ENCODE measurements at places on chromosomes 1 and 21.

- DNase-seq = no peak
These were observed 5.3 kb downstream of the RXFP4 start for GRCh38 chr1:155946633-155947219.

GRCh38 chr1:193937308-193937707, 750.9 kb upstream of the B3GALT2 start:
- DNase-seq = no peak

DNA sequence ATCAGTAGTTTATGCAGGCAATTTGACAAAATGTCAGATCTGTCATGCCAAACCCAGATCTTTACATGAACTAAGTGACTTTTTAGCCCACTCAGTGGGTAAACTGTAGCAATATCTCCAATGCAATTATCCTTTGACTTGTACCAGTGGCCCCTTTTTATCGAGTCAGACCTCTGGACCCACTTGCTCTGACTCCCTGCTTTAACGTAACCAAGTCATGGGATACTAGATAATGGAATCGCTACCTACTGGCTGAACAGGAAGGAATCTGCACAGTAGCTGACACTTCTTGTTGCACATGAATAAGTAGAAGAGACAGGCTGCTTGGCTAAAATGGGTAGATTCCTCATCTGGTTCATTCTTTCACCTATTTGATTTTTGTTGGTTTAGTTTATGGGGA, 128.4 kb upstream of the LYPLAL1 start:
- no peak for DNase-seq

DNA sequence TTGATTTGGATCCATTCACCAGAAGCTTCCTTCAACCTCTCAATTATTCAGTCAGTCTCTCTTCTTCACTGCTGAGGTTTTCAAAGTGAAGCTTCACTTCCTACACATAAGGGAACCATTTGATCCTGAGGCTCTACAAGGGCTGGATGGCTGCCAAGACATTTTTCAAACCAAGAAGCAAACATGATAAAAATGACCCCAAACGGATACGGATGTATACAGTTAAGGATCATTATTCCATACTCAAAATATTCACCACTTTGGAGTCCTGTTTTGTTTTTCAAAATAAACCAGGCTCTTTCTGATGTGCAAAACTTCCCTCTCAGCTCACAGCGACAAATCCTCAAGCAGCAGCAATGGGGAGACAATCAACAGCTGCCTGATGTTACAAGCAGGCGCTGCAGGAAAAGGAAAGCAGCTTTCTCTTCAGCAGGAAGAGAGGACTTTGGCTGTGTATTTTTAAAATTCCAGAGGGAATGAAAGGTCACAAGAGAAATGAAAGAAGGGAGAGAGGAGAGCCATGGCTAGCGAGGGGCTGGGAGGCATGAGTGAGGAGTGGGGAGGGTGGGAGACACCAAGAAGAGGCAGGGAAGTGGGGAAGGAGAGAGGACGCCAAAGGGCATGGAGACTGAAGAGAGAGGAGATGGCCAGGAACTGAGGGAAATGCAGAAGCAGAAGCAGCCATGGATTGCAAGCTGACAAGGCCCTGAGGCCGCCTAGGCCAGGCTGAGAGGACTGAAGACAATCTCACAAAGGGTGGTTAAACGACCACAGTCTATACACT, 145.4 kb downstream of the SLC45A1 start:
- DNase-seq = no peak

DNA sequence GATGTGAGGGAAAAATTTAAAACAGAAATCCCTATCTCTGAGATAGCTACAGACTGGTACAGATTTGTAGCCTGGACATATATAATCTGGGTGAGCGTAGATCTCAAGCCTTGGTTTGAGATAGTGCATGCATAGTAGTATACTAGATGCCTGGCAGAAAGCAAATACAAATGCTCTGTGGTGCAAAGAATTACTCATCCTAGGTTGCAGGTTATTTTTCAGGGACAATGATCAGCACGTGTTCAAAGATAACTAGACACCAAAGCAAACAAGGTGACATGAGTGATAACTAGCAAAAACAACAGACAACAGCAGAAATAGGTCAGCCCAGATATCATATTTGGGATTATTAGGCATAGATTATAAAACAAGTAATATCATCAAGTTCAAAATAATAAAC, 292.5 kb downstream of the HLX start:
- no peak for DNase-seq

GRCh38 chr1:207983044-207983635, 72.2 kb upstream of the CD34 start:
- no peak for DNase-seq

DNA sequence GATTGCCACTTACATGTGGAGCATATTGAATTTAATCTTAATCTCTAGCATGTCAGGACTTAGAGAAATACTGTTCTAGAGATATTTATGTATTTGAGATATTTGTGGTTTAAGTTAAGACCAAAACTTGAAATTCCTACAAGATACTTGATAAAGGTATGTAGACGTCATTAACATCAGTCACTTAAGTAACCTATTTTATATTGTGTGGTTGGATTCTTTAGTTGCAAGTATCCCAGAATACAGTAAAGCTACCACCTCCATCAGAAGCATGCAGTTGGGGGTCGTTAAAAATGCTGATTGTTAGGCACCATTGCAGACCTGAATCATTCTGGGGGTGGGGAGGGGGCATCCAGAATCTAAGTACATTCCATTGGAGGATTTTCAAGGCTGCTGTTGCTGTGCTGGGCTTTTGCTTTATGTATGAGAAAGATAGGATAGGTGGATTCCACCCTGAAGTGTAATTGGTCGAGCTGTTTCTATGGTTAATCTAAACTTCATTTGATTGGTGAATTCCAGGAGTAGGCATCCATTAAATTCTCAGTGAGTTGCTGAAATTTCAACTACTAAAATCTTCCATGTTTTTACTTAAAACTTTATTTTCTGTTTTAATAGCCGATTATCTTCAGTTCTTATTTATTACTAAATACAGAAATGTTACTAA, 4.0 kb downstream of the H3-3A start:
- no peak for DNase-seq

DNA sequence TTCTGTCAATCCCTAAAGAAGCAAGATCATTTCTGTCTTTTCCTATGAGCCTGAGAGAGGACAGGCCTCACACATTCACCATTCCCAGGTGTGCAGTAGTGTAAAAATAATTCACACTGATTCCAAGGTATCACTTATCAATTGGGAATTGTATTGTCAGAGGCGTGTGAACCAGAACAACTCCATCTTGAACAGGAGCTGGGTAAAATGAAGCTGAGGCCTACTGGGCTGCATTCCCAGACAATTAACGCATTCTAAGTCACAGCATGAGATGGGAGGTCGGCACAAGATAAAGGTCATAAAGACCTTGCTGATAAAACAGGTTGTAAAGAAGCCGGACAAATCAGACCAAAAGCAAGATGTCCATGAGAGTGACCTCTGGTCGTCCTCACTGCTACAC, 239.2 kb downstream of the SMYD3 start:
- DNase-seq = no peak

DNA sequence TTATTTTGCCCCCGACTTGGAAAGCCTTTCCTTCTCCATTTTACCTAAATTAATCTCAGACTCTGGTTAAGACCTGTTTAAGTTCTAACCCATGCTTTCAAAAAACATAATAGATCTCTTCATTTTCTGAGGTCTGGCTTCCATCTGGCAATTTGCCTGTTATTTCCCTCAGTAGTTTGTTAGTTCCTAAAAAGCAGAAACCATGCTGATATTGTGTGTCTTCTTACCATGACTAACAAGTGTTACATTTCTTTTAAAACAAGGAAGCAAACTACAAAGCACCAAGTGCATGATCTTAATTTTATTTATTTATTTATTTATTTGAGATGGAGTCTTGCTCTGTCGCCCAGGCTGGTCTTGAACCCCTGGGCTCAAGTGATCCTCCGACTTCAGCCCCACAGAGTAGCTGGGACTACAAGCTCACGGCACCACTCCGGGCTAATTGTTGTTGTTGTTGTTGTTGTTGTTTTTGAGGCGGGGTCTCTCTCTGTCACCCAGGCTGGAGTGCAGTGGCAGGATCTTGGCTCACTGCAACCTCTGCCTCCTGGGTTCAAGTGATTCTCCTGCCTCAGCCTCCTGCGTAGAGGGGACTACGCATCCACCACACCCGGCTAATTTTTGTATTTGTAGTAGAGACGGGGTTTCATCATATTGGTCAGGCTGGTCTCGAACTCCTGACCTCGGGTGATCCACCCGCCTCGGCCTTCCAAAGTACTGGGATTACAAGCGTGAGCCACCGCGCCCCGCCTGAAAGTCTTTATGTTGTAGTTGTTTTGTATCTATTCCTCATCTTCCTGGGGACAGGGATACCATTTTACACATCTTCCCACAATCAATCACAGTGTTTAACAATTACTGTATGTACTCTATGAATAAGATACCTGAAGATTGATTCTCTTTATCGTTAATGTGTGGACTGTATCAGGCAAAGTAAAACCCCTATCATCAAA, 1.3 kb upstream of the PATJ start:
- DNase-seq = no peak

DNA sequence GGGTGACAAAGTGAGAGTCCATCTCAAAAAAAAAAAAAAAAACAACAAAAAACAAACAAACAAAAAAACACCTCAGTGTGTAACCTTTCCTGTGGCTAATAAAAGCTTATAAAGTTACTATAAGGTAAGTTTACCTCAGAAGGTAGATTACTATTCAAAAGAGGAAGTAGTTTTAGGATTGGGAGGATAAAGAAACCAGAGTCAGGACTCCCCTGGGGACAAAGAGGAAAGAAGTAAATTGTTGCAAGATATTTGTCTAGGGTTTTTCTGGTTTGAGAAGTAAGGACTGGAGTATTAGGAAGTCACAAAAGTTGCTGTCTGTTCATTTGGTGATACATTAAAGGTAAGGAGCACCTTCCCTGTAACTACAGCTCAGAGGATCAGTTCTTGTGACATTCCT, 23.8 kb upstream of the CENPF start:
- DNase-seq = no peak

DNA sequence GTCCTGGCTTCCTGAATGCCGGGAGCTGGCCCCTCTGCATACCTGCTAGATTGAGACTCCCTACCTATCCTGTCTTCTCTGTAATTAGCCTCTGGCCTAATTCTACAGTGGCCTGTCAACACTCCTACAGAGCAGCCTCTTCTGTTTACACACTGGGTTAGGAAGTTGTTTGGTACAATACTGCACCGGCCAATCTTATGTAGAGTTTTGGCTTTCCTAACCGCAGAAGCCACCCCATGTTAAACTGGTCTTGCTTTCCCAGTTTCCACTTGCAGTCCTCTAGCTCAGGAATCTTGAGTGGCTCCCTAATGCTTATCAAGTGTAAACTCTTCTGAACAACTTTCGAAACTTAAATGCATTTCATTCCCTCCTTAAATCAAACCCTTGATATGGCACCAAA, 42.8 kb downstream of the DPH5 start:
- no peak for DNase-seq

DNA sequence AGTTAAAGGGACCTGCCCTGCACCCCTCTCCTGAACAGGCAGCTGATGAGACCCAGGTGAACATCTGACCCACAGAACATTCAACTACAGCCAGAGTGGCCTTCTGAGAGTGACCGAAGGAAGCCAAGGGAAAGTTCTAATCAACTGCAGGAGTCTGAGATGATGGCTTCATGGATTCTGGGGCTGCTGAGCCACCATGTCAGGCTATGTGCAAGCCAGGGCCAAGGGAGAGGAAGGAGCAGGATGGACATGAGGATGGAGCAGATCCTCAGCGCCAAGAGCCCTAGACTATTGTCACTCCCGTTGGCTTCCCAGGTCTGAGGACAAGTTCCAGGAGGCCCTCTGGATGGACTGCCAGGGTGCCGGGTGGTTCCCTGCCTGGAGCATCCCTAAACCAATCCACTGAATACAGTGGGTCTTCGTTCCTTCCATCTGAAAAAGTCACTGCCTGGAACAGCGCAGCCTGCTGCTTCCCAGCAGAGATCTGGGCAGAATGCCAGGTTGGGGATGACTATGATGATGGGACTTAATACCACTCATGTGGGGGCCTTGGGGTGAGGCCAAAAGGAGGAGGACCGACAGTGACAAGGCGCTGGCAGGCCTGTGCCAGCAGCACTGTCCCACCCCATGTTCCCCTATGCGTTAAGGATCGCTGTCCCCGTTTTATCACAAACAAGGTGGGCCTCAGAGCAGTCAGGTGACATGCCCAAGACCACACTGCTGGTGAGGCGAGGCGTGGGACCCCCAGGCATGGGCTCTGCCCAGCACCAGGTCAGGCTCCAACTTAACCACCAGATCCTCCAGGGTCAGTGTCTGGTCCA, 19.8 kb downstream of the SPOCD1 start:
- DNase-seq = no peak

DNA sequence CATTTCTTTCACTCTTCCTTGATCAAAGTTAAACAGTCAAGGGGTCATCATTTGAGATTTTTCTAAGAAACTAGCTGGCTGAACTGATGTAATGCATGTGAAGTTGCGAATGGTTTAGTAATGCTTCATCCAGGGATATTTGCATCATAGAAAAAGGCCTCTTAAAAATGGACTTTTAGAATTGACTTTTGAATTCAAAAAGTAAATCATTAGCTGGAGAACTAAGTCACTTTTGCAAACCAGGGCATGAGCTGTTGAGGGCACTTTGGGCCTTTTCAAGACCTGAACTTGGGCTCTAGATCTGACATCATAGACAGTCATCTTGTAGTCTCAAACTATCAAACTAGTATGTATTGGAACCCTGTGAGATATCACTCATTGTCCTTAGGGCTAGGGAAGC, 85.0 kb downstream of the GRIK1 start:
- DNase-seq = no peak

- no peak for DNase-seq
These were observed 41.9 kb downstream of the UCK2 start for GRCh38 chr1:165869343-165869742.
